Stimulated activated memory B cell treated with anti-CD40 and anti-IgM and Interleukin-4, amounts not matched to agents 10 μg/mL and 1 μg/mL and 100 μg/mL, for 72 hours (primary cell): ENCODE measurements at places on chromosomes 16 and 17.

- no peak for ATAC-seq
These were observed 2.1 kb upstream of the TOM1L1 start for GRCh38 chr17:54898576-54898975.

- no peak for ATAC-seq
These were observed 28.2 kb downstream of the LAT start for GRCh38 chr16:29012913-29013553.

DNA sequence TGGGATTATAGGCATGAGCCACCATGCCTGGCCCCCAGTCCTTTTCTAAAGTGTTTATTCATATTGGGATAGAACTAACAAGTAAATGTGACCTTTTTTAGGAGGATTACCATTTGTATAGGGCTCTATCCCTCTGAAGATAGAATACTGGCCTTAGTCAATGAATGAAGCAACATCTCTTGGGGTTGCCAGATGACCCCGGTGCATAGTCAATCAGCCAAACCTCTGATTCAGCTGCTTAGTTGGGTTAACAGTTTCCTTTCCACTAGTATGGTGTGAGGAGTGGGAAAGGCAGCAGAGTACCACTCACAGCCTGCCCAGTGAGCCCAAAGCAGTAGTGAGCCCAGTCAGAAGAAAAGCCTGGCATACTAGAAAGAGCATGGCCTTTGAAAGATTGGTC lies 94.6 kb upstream of the TBX2 start:
- ATAC-seq, result no peak

DNA sequence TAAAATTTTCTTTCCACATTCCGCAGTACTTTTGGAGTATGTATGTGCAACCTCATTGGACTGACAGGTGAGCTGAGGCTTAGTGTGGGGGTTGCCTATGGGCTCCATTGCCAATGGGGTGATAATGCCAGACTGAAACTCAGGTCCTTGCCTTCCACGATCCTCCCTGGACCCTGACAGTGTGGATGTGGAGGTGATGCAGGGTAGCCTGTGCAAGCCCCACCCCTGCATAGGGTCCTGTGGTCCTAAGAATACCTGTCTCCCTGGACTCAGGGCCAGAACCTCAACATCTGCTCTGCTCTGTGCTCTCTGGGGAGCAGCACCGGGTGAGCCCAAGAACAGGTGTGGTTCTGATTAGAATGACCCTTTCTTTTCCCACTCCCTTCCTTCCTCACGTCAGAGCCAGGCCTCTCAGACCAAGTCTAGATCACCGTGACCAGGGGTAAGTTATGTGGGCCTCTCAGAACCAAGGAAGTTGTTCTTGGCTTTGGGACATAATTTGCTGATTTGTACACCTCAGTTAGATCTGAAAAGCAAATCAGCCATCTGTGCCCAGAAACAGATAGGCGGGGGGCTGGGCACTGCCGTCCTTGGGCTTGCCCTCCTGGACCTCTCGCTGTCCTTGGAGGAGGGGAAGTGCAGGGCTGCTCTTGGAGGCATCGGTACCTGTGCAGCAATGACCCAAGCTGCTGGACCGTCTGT lies 8.4 kb upstream of the TNS4 start:
- ATAC-seq, result no peak

- peak; percentile 75 for ATAC-seq
These were observed 12.5 kb upstream of the SPHK1 start for GRCh38 chr17:76371656-76372628.

DNA sequence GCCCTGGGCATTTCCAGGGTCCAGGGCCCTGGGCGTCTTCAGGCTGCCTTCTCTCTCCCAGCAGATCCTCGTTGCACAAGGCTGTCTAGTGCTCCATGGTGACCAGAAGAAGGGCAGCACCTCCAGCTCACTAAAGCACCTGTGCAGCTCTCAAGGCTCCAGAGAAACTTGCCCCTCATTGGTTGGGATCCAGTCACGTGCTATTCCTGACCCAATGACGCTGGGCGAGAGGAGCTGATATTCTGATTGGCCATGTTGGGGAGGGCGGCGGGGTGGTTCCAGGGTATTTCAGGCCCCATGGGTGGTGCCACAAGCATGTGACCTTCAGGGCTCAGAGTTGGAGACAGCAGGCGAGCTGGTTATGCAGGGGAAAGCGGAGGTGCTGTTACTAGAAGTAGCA lies 309.1 kb downstream of the TOX3 start:
- ATAC-seq, result no peak

DNA sequence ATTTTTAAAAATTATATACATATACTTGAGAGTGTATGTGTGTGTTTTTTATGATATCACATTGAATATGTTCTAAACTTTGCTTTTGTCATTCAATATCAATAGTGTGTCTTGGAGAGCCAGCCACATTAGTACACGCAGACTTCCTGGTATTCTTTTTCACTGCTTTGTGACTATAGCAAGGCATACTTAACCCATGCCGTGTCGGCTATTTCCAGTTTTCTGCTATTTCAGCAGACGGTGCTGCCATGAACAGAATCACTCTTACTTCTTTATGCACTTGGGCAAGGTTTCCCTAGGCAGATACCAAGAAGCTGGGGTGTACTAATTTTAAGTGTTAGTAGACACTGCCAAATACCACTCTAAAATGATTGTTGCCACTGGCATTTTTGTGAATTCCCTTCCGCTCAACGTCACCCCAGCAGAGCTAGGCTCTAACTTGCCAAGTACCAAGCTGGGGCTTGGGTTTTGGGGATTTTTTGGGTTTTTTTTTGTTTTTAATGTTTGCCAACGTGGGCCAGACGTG lies 134.9 kb downstream of the SOCS1 start:
- no peak for ATAC-seq

DNA sequence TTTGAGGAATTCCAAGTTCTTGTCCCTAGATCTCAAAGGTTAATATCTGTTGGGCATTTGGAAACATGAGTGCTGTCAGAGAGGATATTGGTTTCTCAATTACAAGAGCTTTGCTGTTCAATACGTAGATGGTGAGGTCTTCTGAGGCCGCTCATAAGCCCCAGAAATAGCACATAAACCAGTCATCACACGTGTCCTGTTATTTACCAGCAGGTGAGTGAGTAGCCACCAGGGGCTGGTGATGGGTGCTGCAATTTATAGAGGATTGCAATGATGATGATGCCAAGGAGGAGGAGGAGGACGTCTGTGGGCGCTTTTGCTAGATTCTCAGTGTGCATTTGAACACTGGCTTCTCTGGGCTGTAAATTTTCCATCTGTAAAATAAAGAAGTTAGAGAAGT lies 89.0 kb downstream of the SALL1 start:
- no peak for ATAC-seq

DNA sequence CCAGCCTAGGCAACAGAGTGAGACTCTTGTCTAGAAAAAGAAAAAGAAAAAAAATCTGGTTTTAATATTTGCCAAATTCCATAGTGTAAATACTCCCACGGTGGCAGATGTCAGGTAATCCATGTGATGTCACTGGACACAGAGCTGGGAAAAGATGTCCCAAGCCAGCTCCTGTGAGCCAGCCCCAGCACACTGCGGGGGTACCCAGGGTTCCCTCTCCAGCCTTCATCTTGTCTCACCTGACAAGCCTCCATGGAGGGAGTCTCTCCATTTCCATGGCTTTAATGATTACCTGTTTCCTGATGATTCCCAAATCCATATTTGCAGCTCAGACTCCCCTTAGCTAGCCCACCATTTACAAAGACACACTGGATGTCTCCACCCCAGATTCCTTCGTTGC lies 4.6 kb downstream of the CD300LB start:
- ATAC-seq, result no peak

- peak; percentile 40 for ATAC-seq
These were observed 15.5 kb upstream of the CMIP start for GRCh38 chr16:81429045-81429521.

DNA sequence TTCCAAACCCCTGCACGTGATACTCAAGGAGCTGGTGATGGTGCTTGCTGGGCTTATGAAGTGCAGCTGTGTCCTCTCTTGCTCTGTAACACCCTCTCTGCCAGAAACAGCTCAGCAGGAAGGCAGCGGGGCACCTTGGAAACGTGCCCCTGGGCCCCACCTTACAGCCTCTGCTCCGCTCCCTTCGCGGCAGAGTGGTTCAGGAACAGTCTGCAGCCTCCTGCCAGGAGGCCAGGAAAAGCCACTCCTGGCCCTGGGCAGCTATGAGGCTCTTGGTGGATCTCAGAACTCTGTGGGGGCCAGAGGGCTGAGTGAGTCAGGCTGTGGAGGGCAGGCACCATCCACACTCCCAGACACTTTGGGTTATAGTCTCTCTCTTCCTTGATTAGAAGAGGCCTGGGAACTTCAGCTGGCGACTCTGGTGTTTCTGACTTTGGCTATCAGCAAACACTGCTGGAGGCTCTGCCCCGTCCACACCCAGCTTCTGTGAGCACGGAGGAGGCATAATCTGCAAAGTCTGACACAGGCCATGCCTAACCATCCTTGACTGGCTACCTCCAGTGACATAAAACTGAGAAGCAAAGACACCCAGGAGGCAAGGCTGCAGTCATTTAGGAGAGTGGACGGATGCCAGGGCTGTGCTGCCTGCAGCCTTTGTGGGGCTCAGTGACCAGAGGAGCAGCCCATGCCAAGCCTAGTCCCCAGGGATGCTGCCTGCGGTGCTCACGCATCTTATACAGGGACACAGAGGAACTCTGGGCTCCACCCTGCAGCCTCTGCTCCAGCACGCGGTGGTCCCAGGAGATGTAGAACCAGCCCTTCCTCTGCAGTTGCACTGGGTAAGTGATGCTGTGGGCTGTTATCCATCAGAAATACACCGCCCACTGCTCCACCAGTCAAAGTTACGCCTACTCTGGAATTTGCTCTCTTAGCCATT lies 65.3 kb downstream of the METRNL start:
- peak; percentile 31 for ATAC-seq

GRCh38 chr16:23650674-23651416 lies 9.6 kb downstream of the DCTN5 start:
- no peak for ATAC-seq

DNA sequence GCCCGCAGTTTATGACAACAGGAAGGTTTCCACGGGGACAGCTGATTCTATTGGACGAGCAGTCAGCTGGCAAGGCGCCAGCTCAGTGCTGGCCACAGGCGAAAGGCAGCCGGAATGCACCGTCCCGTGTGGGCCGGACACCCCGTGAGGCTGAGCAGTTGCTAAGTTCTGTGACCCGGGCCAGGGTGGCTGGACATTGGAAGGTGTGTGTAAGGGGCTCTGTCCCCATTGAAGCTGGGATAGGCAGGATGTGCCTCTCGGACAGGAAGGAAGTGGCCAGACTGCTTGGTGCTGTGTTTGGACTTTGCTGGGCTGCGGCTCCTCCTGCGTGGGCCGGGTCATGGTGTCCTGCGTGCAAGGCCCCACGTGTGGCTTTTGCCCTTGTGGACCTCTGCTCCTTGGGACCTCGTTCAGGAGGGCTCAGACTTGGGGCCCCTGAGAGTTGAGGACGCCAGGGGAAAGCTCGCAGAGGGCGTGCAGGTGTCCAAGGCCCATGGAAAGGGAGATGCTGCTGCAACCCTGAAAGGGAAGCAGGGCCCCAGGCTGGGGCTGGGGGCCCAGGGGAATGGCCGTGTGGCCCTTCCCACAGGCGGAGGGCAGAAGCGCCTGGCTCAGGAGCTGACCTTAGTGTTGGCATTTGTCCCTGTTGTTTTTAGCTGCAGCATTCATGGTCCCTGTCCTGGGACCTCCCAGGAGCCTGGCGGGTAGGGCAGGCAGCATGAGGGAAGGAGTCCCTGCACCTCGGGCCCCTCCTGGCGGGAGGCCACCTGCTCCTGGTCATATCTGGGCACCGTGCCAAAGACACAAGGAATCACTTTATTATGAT lies 10.0 kb downstream of the BAIAP2 start:
- ATAC-seq, result no peak

GRCh38 chr17:50221266-50221863 lies 19.9 kb upstream of the COL1A1 start:
- peak; percentile 48 for ATAC-seq

- ATAC-seq, result no peak
These were observed 623 bp downstream of the CACNA1G start for GRCh38 chr17:50560931-50561745.

DNA sequence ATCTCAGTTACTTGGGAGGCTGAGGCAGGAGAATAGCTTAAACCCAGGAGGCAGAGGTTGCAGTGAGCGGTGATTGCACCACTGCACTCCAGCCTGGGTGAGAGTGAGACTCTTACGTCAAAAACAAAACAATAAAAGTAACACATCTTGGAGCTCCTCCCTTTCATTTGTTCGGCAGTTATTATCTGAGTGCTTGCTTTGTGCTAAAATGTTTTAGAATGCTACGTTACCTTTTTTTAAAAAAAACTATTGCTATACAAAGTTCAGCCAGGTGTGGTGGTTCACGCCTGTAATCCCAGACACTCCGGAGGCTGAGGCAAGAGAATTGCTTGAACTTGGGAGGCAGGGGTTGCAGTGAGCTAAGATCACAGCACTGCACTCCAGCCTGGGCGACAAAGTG lies 15.8 kb downstream of the IST1 start:
- no peak for ATAC-seq

DNA sequence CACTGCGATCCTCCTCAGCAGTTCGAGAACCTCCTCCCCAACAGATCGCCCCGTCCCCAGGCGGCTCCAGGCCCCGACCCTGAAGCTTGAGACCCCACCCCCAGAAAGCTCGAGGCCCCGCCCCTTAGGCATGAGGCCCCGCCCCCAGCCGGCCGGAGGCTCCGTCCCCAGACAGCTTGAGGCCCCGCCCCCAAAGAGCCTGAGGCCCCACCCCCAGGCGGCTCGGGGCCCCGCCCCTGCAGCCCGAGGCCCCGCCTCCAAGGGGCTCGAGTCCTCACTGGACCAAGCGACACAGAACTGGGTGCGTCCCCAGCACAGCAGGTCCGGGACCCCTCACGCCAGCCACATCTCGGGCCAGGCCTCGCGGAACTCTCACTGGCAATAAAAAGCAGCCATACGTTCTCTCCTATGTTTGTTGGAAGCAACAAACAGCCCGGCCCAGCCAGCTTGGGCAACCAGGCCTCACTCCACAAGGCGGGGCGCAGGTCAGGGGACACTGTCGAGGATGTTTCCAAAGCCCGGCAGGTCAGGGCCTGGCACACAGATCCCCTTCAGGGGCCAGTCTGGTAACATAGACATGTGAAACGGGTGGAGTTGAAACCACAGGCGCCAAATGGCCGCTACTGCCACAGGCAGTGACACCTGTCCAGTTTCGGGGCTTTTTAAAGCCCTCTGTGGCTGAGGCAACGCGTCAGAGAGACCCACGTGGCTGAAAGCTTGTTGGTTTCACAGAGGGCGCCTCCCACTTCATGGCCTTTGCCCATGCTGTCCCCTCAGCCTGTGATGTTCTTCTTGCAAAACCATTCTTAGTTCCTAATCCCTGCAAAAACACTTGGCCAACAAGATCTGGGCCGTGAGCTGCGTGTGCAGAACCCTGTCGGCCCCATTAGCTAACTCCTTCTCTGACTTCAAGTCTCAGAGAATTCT lies 224.2 kb downstream of the PARN start:
- peak; percentile 93 for ATAC-seq

- ATAC-seq, result peak; percentile 54
These were observed 555 bp downstream of the HDAC5 start for GRCh38 chr17:44122816-44123355.

DNA sequence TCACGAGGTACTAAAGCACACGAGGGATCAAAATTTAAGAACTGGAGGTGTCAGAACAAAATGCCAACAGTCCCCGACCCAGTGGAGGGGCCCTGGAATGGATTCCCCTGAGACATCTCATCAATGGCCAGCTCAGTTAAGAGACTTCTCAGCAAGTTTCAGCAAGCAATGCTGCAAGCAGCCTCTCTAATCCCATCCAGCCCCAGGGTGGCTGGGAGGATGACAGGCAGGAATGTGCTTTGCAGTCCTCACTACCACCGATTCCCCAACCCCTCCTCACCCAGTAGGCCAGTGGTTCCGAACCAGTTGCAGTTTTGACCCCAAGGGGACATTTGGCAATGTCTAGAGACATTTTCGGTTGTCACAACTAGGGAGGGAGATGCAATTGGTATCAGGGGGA lies 8.7 kb downstream of the GPRC5B start:
- ATAC-seq, result no peak

- no peak for ATAC-seq
These were observed 41.9 kb downstream of the PIGL start for GRCh38 chr17:16258901-16259300.
